ENCODE measurements at places on chromosomes 2 and 18.

- DNase-seq, result no peak
These were observed 283.3 kb downstream of the AFF3 start for GRCh38 chr2:99858951-99859596.

DNA sequence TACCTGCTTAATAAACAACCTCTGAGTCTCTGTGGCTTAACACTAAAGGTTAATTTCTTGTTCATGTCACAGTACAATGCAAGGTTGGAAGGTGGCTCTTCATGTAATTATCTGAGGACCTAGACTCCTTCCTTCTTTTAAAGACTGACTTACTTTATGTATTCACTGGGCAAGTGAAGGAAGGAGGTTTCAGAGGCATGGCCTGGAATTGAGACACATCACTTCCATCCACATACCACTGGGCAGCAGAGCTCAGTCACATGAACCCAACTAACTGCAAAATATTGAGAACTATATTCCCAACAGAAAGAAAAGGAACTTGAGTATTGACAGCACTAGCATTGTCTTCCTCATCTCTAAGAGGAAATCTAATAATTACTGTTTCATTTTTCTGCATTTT is 57.5 kb upstream of the FN1 start:
- DNase-seq, result no peak

DNA sequence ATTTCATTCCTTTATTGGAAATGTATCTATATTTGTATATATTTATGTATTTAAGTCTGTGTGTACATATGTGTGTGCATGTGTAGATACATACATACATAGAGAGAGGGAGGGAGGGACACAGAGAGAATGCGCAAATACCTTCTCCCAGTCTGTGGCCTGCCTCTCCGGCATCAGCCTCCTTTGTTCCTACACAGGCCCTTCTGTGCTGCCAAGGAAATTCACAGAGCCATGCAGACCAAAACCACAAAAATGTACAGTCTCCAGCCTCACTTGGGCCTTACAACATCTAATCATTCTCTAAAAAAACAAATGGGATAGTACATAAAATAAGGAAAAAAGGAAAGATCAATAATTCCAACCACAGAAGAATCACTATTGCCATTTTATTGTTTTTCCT is 8.8 kb upstream of the CRACDL start:
- no peak for DNase-seq

DNA sequence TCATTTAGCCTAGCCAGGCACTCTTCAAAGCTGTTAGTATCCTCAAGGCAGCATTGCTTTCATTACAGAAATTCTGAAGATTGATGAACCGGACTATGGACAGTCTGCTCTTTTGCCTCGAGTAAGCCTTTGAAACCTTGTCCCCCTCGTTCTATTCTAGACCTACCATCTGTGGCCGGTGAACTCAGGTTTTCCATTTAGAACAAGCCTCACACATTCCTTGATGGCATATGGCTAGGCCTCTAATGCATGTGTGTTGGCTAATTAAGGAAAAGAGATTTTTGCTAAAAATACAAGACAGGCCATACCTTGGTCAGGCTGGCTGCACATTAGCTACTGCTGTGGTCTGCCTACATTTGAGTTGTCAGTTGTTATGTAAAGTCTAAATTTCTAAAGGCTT is 111.8 kb downstream of the CERS6 start:
- DNase-seq, result no peak

Data from DND-41 (cell line).